Stimulated activated CD4-positive, alpha-beta T cell treated with anti-CD3 and anti-CD28 coated beads, Interleukin-2, amount 100 ng/mL, for 4 hours (primary cell): ENCODE measurements at places on chromosomes 1 and 21.

- DNase-seq, result no peak
Measured at GRCh38 chr1:147491098-147491497, 50.2 kb upstream of the BCL9 start.

- DNase-seq, result no peak
Measured at GRCh38 chr1:240242601-240243144, 151.0 kb downstream of the FMN2 start.

DNA sequence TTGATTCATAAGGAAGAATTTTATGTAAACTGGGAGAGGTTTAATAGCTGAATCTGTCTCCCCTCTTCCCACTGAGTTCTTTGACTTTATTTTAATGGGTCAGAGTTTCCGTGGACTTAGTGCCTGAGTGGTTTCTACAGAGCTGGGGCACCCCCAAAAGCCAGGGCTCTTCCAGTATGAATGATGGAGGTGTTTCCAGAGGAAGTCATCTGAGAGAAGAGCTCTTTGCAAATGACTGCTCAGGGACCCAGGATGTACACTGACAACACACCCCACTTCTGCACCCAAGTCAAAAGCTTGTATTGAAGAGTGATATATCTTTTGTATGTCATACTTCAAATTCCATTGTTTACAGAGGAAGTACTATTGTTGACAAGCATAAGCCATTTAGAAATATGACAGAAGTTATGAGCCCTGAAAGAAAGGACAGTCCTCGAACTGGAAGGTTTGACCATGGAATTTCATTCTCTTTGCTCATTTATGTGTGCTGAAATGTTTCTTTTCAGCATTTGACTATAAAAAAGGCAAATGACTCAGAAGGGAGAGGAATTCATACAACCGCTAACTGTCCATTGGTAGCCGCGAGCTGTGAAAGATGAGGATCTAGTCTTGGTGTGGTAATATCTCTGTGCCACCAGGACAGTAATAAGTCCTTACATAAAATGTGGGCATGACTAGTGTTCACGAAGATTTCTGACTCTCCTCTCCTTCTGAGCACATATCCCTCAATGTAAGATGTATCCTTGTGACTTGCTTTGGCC, 25.4 kb upstream of the LMX1A start:
- no peak for DNase-seq

GRCh38 chr21:33236766-33237165, 7.0 kb downstream of the IFNAR2 start:
- DNase-seq, result no peak

- DNase-seq, result no peak
Measured at GRCh38 chr1:104706631-104707147, 957.0 kb downstream of the AMY1C start.

- DNase-seq, result no peak
Measured at GRCh38 chr1:26517766-26518049, 11.9 kb upstream of the RPS6KA1 start.

- DNase-seq, result no peak
Measured at GRCh38 chr1:12465126-12465525, 152.9 kb downstream of the DHRS3 start.

DNA sequence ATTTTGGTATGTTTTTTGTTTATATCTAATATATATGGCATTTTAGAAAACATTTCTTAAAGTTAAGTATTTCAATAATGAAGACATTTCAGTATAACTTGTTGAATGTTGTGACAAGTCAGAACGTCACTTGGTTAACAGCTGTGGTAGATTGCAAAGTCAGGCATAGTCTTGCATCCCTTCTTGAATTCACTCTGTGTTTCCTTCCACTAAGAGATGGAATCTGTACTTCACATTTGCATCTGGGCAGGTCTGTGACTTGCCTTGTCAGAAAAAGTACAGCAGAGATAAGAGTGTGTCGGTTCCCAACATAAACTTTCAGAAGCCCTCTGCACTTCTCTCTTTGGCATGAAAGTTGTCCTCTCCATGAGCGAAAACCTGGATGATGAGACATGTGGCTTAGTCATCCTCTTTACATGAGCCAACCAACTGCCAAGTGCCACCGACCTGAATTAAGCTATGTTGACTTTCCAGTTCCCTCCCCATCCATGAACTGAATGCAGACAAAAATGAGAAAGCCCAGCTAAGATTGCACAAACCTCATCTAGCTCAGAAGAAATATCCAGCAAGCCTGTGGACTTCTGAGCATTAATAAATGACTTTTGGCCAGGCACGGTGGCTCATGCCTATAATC, 1730.2 kb downstream of the MRPL39 start:
- DNase-seq, result no peak

DNA sequence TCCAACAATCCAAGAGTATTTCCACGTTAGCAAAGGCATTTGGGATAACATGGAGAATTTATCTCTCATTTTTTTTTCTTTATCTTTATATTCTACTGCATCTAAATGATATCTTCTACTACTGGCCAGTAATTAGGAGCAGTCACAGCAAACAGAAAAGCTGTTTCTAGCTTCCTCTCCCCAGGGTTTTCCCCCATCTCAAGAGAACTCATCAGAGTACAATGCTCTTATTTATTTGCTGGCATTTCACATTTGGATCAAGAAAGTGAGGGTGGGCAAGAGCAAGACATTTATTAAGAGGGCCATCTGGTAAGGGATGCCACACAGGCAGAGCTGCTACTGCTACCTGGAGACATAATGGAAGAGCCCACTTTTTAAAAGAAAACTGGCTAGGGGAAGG, 368.2 kb downstream of the USH2A start:
- DNase-seq, result no peak

DNA sequence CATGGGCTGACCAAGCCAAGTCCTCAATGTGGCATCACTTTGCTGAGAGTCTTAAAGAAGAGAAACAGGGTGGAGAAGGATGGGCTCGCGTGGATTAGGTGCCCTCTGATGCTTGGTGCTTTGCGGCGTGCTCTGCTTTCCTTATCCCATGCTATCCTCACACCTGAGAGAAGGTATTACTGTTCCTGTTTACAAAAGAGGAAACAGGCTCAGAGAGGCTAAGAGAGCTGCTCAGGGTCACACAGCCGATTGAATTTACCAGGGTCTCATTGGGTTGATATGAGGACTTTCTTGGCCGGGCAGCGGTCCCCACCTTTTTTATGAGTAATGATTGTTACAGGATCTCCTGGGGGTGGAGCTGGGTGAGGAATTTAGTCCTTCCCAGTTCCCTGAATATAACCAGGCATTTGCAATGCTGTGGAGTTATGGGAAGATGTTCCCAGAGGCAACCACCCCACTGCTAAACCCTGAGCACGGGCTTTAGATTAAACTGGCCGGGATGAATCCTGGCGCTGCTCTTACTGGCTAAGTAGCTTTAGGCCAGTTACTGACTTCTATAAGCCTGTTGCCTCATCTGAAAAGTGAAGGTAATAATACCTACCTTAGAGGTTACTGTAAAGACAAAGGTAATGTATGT, 4.5 kb downstream of the ASCL5 start:
- DNase-seq, result no peak

DNA sequence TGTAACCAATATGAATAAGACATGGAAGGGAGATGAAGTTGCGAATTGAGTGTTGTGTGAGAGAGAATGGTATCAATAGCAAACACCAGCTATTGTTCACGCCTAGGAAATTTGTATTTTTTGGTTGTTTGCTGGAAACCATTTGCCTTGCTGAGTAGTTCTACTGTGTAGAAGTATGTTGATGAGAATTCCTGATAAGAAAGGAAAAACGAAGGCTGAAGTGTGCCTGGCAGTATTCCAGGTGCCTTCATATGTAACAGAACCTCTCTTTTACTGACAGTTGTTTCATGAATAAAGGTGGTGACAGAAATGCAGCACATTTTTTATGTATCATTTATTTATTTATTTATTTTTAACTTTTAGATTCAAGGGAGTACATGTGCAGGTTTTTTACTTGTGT, 79.5 kb downstream of the SDCCAG8 start:
- no peak for DNase-seq

GRCh38 chr1:38028105-38028591, 15.6 kb downstream of the UTP11 start:
- peak; percentile 40 for DNase-seq
